NCI-H1105 (cell line): ENCODE measurements at places on chromosomes 2 and 18.

DNA sequence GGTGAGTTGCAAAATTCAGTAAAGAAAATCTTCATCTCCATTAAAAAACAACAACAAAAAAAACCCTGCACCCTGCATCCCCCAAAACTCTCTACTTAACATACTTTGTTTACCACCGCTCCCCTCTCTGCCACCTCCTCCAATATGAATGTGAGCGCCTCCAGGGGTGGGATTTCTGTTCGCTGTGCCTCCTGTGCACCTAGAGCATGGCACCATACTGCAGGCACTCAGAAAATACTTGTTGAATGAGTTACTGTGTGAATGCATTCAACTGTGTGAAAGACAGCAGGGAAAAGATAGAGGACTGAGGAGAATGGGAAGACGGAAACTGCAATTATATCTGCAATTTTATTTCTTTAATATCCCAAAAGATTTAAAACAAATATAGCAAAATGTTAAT lies 4.5 kb downstream of the CEBPZ start:
- no peak for DNase-seq

GRCh38 chr18:43271593-43272432 lies 5.5 kb downstream of the SYT4 start:
- DNase-seq = peak; percentile 16

- no peak for DNase-seq
Observed at GRCh38 chr2:233638836-233639235, 2.6 kb downstream of the UGT1A10 start.

- DNase-seq = no peak
Observed at GRCh38 chr18:56696966-56697365, 45.8 kb downstream of the WDR7 start.

GRCh38 chr2:38751596-38752410 lies 642 bp upstream of the SRSF7 start:
- no peak for DNase-seq

- no peak for DNase-seq
Observed at GRCh38 chr18:8215741-8216140, 393.5 kb upstream of the RAB12 start.

DNA sequence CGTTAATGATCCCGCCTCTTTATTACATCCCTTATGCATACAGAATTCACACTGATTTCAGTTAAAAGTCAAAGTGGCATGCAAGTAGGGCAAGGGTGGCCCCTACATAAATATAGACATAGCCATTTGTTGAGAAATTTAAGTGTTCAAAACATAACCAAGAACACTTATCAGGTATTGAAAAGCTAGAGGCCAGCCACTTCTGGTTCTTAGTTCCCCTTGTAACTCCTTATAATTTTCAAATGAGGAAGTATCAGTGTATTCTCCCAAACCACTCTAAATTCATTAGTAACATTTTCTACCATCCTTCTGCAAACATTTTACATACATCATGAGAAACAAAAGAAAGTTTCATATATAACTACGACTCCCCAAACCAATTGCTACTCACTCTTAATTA lies 5.8 kb upstream of the ARL5A start:
- DNase-seq = no peak

- DNase-seq = no peak
Observed at GRCh38 chr2:43221763-43222474, 4.5 kb downstream of the ZFP36L2 start.

- DNase-seq = no peak
Observed at GRCh38 chr2:24490181-24490689, 819 bp upstream of the NCOA1 start.

GRCh38 chr2:119756837-119757236 lies 2.9 kb upstream of the PTPN4 start:
- no peak for DNase-seq

- no peak for DNase-seq
Observed at GRCh38 chr2:144330951-144331673, 188.8 kb downstream of the ZEB2 start.

DNA sequence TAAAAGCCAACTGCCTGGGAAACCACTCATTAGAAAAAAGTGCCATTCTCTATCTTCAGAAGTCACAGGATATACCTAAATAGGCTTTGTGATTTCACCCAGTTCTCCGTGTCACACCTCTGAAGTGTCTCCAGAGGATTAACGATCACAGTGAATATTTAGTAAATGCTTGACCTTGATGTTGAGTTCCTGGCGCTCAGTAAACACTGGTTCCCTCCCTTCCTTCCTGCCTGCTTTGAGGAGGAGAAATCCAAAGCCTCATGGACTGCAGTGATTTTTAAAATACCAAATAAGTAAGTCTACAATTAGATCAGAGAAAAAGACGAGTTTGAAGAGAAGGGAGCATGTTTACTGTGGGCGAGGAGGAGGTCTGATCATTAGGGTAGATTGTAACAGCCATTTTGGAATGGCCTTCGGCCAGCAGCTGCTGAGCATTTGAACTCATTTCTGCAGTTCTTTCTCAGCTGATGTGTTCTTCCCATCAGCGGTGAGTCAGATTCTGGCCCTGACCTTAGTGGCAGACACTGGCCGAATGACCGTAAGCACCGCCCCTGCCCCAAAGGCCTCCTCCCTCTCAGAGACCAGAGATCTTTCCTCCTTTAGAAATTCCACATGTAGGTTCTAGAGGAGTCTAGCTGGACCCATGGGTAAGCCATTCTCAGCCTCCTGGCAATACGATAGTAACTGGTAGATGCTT lies 62.1 kb upstream of the SLC16A14 start:
- no peak for DNase-seq

- no peak for DNase-seq
Observed at GRCh38 chr2:147543056-147543455, 301.8 kb upstream of the ACVR2A start.

DNA sequence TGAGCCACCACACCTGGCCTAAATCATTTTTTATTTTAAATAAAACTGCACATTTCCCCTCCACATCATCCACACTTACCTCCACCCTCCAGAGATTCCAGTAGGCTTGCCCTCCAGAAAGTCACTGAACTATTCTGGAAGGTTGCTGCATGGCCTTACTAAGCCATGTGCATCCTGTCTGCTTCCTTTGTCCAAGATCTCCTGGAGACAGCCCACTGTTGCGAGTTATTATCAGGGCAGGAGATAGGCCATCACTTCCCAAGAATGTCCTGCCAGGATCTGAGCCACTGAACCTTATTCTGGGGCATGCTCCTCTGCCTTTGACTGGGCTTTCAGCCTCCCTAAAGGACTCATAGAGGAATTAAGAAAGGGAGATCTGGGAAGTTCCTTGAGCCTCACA lies 26.8 kb downstream of the CCDC68 start:
- DNase-seq = no peak

DNA sequence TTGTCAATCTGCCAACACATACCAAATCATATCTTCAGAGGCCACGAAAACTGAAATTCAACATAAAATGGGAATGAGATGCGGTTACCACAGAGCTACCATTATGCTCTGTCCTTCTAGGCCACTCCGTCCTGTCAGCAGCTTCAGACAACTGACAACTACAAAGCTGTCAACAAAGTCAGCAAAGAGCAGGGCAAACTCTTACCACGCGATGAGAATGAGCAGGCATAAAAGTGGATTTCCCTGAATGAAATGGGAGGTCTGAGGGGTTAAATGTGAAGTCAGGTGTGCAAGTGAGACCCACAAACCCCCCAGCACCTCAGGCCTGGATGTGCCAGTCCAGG lies 130.1 kb downstream of the LNPK start:
- no peak for DNase-seq

DNA sequence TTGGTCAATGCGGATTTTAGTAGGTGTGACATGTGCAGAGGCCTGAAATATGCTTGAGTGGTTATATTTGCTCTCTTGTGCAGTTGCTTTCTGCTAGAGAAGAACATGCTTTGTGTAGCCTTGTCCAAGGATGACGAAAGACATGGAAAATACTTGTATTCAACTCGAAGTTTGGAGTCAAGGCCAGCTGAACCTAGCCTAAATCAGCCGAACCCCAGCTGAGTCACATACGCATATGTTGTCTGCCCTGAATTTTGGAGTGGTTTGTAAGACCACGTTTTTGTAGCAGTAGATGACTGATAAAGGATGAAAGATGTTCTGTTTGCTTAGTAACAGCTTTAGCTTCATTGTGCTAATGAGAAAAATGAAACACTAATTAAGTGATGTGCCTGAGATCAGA lies 22.5 kb upstream of the SPAG16 start:
- no peak for DNase-seq

DNA sequence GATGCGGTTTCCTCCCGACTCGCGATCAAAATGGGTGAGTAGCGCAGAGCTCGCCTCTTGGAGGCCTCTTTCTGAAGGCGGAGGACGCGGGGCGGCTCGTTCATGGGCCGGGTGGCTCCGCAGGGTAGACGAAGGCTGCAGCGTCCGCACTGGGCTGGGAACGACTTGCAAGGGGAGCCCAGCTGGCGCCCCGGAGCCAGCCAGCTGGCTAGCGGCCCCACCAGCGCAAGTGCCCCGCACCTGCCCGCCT lies 328 bp upstream of the PASK start:
- DNase-seq = no peak

- DNase-seq = no peak
Observed at GRCh38 chr2:10613263-10613662, 76.5 kb downstream of the NOL10 start.

GRCh38 chr2:203719456-203720410 lies 13.3 kb downstream of the CD28 start:
- no peak for DNase-seq

- no peak for DNase-seq
Observed at GRCh38 chr2:68178432-68178831, 20.7 kb downstream of the PNO1 start.

- no peak for DNase-seq
Observed at GRCh38 chr2:149192427-149192826, 138.0 kb upstream of the LYPD6 start.

- no peak for DNase-seq
Observed at GRCh38 chr2:208607694-208608093, 201.1 kb downstream of the PTH2R start.

DNA sequence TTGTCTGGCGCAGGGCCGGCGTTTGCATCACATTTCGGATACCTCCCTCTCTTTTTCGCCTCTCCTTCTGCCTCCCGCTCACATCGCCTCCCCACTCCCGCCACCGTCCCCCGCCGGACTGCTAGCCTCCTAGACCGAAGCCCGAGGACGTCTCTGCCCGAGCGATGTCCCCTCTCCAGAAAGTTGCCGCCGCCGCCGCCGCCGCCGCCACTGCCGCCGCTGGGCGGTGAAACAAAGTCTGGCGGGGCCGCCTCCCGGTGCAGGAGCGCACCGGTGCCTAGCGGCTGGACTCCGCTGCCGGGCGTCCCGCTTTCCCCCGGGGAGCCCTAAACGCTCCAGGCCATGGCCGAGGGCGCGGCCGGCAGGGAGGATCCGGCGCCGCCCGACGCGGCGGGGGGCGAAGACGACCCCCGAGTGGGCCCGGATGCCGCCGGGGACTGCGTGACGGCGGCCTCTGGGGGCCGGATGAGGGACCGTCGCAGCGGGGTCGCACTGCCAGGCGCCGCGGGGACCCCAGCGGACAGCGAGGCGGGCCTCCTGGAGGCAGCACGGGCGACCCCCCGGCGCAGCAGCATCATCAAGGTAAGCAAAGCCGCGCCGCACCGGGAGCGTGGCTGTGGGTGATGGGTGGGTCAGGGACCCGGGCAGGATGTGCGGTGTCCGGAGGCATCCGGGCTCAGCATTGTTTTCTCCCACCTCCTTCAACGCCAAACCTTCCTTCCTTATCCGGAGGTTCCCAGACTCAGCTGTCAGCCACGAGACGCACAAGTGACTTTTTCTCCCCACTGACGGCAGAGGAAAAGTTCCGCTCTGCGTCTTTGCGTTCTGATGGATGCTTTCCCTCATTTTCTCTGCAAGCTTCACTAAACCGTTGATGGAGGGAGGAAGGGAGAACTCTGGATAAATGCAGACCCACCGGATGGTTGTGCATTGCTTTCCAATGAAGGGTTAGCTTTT lies 643 bp downstream of the PLCL1 start:
- DNase-seq = no peak

GRCh38 chr2:165839610-165840009 lies 45.6 kb upstream of the GALNT3 start:
- DNase-seq = no peak

- DNase-seq = no peak
Observed at GRCh38 chr2:120283649-120284048, 31.0 kb downstream of the RALB start.

- DNase-seq = no peak
Observed at GRCh38 chr18:13444430-13445240, 226.1 kb downstream of the LDLRAD4 start.

GRCh38 chr2:23604731-23605130 lies 219.8 kb downstream of the KLHL29 start:
- DNase-seq = no peak
